Left colon (tissue), 2 donors: ENCODE measurements at places on chromosomes 1 and 21. TPM values are rescaled to one million over a fixed set of nuclear protein-coding genes. Genes with fewer than 3 reads are reported as not detected.

The PLA2G2F gene
- 0.11 TPM for total RNA-seq

The PLA2G5 gene
- 0.58 TPM for total RNA-seq

The SLC25A34 gene
- 7.9 TPM for total RNA-seq

The CD1E gene
- 0.28 TPM for total RNA-seq

The OR6K3 gene
- not detected for total RNA-seq

The GPR37L1 gene
- total RNA-seq, result 0.76 TPM

The TIE1 gene
- 7.6 TPM for total RNA-seq

The C1orf210 gene
- 97.8 TPM for total RNA-seq

The PTPRC gene
- total RNA-seq, result 6.3 TPM

The PARP1 gene
- total RNA-seq, result 44.8 TPM

The CCDC190 gene
- not detected for total RNA-seq
